Cerebellar cortex (tissue), 1 donor: ENCODE measurements at places on chromosomes 1 and 21.
A peak's percentile ranks its signal among the peaks of the same experiment; 100 is the strongest.

- peak; percentile 93 for DNase-seq
Measured at GRCh38 chr1:180173952-180174351, 19.3 kb downstream of the QSOX1 start.

DNA sequence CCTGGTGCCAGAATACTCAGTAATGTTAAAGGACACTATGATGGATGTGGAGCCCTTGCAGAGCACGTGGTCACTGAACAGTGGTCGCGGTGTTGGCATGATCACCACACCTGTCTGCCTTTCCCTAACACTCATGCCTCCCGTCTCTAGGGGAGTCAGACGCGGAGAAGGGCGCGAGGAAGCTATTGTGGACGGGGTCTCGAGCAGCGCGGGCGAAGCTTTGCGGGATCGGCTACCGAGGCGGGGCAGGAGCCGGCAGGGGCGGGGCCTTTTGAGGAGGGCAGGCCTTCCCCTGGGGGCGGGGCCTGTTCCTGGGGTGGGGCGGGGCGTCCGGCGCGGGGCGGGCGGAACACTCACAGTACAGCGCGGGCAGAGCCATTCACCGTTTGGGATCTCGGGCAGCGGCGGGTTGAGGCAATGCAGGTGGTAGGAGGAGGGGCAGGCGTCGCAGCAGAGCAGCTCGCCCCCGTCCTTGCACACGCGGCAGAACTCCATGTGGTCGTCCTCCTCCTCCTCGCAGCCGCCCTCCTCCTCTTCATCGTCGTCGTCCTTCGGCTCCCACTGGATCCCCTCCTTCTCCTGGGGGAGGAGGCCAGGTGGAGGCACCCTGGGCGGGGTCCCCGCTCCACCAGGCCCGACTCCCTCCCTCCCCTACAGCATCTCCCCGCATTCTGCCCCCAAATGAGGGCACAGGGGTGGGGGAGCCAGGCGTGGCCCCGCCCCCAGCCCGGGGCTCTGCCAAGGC lies 31.5 kb downstream of the CHD5 start:
- DNase-seq: no peak

DNA sequence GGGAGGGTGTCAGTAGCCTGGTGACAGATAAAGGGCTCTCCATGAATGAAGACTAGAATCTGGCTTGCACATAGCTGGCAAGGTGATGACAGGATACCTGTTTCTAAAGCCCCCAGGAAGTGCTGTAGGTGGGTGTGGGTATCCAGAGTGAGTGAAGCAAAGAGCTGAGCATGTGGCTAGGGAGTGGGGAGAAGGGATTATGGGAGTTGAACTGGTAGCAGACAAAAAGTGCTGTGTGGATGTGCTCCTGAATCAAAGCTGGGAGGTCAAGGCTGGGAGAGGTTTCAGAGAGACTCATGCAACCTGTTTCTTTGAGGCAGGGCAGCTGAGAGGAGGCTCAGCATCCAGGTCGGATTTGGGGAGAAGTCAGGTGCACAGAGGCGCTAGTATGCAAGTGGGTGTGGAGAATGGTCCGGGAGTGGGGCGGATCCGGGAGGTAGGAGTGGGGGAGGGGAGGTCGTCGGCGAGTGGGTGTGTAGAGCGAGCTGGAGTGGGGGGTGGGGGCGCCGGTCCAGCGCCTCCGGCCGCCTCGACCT lies 600 bp downstream of the ASTN1 start:
- peak; percentile 62 for DNase-seq

DNA sequence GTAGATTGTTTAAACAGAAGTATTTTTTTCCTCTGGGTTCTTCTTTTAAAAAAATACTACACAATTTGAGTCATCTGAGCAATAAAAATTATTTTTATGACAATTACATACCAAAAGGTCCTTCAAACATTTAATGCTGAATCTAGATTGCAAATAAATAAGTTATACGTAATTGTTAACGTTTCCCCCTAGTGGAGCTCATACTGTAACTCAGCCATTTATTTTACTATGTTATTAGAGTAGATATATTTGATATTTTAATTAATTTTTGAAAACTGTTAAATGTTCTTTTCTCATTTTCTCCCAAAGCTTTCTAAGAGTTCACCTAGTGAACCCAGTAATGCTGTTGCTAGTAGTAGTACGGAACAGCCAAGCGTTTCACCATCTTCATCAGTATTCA lies 33.5 kb downstream of the ZMYM1 start:
- DNase-seq: no peak

GRCh38 chr21:16605597-16605996 lies 875.8 kb downstream of the USP25 start:
- peak; percentile 25 for DNase-seq

DNA sequence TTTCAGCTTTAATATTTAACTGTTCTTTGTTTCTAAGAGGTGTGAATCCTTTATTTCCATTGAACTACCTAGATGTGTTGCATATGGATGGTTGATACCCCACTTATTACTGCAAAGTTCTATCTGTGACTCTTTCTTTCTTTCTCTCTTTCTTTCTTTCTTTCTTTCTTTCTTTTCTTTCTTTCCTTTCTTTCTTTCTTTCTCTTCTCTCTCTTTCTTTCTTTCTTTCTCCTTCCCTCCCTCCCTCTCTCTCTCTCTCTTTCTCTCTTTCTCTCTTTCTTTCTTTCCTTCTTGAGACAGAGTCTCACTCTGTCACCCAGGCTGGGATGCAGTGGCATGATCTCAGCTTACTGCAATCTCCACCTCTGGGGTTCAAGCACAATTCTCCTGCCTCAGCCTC lies 34.1 kb downstream of the GABPB2 start:
- no peak for DNase-seq

DNA sequence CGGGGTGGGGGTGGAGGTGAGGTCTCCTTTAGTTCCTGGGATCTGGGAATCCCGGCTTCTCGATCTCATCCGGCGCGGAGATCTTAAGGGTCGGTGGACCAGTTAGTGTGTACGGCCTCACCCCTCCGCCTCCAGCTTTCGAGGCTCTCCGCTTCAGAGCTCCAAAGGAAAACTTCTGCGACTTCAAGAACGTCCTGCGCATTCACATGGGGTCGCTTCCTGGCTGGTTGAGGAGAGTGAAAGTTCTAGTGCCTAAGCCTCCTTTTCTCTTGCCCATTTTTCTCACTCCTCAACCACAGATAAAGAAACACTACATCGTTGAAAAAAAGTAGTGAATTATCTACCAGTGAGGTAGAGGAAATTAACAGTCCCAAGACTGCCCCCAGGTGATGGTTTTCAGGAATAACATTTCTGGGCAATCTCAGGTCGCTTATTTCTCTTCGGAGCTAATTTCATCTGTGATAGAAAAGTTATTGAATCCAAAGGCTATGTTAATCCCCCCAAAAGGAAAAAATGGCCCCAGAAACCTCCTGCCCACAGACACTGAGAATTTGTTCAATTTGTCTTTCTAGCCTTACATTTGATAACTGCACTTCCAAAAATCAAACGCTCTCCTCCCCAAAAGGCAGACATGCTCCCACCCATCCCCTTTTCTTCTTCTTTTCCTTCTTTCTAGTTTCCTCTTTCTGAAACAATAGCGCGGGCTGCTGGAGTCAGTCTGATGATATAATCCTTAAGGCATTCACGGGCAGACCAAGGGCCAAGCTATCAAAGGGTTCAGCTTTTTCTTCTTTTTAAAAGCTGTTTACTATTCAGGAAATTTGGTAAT lies 20.6 kb upstream of the TBX15 start:
- DNase-seq: peak; percentile 37

- no peak for DNase-seq
Measured at GRCh38 chr1:239387304-239388158, 1.2 kb downstream of the CHRM3 start.

GRCh38 chr1:63669151-63669961 lies 76.1 kb downstream of the PGM1 start:
- DNase-seq: no peak

GRCh38 chr1:6445062-6445763 lies 20.6 kb downstream of the ESPN start:
- peak; percentile 77 for DNase-seq

GRCh38 chr1:183881387-183882131 lies 76.6 kb downstream of the RGL1 start:
- DNase-seq: no peak

DNA sequence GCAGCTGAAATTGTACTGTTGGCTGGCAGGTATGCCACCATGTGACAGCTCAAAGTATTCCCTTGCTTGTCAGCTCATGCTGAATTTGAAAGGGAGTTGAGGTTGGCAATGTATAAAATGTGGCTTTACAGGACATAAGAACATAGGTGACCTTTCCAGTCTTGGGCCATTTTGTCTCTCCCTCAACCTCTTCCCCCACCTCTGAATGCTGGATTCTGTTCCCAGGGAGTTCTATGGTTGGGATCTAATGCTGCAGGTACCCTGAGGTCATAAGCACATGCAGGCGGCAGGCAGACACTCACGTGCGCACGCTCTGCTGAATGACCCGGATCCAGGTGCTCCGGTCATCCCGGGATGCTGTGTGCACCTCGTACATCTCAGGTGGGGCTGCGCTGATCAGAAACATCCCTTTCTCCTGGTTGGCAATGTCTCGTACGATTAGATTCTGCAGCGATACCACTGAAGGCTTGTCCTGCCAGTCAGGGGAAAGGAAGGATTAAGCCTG lies 16.0 kb downstream of the RXFP4 start:
- DNase-seq: peak; percentile 12

GRCh38 chr1:192545896-192546521 lies 29.6 kb upstream of the RGS1 start:
- no peak for DNase-seq

DNA sequence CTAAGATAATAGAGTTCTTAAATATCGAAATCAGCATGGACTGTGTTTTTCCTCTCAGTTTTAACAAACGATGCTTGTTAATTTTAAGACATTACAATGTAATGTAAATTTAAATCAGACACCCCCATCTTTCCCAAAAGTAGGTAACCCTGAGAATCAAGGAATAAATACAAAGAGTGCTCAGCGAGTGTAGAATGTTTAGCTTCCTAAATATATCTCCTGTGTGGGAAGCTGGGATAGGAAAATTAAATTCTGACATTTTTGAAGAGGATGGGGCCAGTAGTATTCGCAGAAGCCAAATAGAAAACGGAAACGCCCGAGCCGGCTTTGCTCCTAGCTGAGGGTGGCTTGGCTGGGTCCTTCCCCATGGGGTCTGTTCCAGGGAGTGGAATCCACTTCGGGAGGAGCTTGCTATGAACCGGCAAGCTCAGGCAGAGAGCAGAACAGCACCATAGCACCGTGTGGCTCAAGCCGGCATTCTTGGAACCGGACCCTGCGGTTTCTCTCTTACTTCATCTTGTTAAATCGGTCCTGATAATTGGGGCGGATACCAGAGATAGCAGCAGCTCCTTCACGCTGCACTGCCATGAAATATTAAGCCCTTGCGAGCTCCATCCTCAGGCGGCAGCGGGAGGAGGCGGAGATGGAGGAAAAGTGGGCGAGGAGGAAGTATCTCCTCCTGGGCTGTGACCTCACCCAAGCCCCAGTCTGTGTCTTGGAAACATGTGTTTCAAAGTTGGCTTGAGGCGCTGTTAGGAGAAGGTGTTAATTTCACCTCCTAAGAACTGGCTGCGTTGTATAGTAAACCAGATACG lies 24.9 kb downstream of the MAP3K7CL start:
- DNase-seq: peak; percentile 40

- DNase-seq: peak; percentile 16
Measured at GRCh38 chr1:224497714-224498573, 63.3 kb upstream of the WDR26 start.

DNA sequence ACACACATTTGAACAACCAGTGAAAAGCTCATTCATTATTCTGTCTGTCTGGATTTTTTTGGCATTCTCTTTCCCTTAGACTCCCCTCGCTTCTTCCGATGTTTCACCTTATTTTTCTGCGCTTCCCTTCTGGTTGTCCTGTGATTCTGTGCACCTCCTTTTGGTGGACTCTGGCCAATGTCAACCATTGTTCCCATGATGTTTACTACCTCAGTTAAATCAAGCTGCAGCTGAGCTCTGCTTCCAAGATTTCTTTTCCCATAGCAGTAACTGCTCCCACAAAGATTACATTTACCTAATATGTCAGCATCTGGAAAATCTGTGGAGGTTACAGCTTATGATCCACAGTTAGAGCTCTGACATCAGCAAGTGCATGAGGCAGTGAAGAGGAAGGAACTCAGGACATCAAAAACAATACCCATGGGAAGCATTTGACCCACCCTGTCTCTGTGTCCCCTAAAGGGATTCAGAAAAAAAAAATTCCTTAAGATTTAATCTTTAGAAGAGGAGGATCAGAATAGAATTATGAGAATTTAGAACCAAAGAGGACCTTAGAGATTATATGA lies 69.9 kb upstream of the ADAMTS5 start:
- peak; percentile 65 for DNase-seq

- no peak for DNase-seq
Measured at GRCh38 chr1:55309786-55310504, 94.8 kb upstream of the USP24 start.

DNA sequence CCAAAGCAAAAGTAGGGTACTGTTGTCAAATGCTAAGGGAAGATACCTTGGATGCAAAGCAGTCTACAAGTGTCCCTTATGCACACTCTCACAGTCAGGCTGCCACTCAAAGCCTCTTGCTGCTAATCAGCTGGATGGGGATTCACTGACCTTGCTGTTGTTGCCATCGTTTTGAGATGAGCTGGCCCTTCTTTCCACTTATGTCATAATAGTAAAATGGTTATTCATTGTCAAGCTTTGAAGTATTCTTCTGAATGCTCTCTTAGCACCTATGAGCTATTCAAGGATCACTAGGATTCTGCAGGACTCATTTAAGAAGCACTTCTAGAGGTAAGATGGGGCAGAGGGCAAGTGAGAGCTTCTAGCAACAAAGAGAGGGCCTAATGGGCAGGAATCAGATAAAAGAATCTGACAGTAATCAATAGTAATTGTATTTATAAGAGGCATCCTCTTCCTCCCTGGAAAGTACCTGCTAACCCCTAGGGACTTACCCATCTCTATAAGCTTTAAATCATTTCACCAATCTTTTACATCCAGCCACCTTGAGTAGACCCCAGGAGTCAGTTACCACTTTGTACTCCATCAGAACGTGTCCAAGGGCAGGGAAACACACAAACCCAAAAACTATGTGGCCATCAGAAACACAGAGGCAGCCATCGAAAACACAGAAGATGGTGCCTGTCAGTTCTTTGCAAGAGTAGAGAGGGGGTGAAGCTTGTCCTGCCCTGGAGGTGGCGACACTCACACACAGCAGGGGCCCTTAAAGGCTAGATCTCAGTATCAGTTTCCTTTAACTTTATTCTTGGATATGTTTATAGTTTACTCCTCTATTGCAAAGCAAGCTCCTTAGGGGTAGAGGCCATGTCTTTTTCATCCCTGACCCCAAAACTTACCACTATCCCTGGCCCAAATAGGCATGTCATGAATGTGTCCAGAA lies 103.7 kb upstream of the NFIA start:
- DNase-seq: peak; percentile 22

DNA sequence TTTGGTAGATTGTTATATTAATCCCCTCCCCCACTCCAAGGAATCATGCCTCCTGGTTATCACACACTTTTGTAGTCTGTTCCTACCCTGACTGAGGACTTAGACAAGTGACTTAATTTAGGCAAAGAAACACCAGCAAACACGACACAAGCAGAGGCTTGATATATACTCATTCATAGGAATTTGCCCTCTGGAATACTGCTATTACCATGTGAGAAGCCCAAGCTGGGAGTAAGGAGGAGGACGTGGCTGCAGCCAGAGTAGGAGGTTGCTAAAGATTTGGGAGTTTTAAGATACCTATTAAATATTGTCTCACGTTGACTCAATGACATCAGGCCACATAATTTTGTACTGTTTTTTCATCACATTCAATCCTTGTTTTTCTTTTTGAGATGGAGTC lies 100.2 kb downstream of the LRRC53 start:
- DNase-seq: no peak
